ENCODE measurements at places on chromosomes 2 and 18.

GRCh38 chr2:105607920-105608504, 136.7 kb upstream of the NCK2 start:
- no peak for DNase-seq

- no peak for DNase-seq
Observed at GRCh38 chr2:206296128-206296527, 21.7 kb downstream of the ZDBF2 start.

DNA sequence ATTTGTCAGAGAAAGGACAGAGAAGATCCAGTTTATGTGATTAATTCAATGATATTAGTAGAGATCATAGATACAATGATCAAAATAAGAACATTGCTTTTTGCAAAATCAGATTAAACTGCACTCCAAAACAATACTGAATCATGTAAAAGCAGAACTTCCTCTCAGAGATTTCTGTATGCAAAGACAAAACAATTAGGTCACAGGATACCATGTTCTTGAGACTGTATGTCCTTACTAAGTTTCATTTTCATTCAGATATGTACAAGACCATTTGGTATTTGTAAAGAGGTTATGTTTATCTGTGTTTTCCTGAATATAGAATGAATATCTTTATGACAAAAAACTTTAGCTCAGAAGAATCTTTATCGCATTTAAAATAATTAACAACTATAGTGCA, 161.8 kb downstream of the DLGAP1 start:
- DNase-seq: no peak

DNA sequence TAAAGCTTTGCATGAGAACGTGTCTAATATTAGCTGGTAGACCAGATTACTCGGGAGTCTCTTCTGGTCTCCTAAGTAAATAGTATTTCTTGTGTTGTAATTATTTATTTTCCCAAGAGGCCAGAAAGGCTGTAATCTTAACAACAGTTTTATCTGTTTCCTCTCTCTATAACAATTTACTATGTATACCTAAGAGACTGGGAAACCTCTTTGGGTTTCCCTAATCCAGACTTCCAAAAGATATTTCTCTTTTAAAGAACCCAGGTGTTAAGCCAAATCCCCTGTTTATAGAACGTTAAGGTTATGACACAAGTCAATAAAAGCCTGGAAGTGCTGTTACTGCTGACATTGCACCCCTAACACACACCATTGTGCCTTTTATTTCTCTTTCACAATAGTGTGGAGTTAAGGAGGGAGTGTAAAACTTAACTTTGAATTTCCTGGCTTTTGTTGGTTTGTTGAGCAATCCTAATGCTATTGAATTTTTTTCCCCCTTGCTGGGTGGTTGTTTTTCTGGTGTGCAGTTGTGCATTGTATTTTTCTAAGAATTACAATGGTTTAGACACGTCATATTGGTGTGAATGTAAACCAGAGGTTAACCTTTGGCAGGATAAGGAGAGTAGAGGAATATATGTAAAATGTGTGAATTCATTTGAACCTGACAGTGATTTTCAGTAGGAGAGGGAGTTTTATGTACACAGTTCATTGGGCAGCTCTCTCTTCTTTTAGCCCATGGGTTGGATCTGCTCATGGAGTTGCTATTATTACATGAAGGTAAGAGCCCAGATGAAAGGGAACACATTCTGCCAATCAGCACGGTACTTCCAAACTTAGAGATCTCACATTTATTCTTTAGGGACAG, 192.8 kb downstream of the MTX2 start:
- no peak for DNase-seq

DNA sequence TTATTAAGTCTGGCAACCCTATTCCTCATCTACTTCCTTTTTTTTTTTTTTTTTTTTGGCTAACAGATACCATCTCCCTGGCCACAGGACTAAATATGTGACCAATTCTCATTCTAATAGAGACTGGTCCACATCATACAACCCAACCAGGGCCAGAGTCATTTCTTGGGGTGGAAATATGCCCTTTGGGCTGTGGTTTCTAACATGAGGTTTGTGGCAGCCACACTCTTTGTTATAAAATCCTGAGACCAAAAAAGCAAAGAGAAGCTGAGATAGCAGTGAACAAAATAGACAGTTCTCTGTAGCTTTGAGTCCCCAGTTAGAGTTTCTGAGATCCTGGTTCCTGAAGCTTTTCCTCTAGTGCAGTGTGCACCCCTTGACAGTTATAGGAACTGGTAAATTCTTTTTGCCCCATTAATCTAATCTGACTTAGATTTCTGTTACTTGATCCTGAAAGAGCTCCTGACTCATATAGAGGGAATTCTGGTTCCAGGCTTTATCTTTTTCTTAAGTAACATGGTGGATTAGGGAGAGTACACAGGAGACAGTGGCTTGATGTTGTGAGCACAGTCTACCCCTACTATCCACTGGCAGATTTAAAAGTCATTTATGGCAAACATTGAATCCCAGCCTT, 86.8 kb downstream of the MAIP1 start:
- no peak for DNase-seq

- DNase-seq: no peak
Observed at GRCh38 chr2:17962876-17963275, 84.4 kb downstream of the KCNS3 start.

Data from T-helper 22 cell (primary cell).